ENCODE measurements at places on chromosomes 7 and 10.

DNA sequence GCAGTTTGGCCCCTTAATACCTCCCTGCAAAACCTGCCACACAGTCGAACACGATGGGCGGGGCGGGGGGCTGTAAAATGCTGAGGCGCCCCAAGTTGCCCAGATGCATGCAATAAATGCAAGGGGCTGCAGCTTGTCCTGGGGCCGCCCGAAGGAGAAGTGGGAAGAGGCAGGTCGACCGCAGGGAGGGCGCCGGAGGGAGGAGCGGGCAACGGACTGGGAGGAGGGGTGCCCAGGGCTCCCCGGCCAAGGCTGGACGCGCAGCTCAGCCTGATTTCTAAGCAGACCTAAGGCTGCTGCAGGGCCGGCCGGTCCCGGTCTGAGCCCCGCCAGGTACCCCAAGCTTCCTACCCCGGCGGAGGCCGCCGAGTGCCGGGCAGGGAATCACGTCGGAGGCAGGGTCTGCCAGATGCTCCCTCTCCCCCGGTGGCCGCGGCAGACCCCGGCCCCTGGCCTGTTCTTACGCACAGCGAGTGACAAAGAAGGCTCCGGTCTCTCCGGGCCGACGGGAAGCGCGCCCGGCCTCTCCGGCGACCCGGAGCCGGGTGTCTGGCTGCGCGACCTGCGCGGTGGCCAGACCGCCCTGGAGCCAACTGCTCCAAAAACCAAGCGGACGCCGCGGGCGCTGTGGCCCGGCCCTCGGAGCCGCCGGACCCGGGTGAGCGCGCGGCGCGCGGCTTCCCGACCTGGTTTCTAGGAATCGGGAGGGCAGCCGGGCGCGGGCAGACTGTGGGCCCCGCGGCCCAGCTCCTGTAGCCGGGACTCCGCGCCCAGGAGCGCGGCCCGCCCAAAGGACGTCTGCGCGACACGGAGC lies 744 bp upstream of the EBF3 start:
- peak; percentile 1 for ATAC-seq

DNA sequence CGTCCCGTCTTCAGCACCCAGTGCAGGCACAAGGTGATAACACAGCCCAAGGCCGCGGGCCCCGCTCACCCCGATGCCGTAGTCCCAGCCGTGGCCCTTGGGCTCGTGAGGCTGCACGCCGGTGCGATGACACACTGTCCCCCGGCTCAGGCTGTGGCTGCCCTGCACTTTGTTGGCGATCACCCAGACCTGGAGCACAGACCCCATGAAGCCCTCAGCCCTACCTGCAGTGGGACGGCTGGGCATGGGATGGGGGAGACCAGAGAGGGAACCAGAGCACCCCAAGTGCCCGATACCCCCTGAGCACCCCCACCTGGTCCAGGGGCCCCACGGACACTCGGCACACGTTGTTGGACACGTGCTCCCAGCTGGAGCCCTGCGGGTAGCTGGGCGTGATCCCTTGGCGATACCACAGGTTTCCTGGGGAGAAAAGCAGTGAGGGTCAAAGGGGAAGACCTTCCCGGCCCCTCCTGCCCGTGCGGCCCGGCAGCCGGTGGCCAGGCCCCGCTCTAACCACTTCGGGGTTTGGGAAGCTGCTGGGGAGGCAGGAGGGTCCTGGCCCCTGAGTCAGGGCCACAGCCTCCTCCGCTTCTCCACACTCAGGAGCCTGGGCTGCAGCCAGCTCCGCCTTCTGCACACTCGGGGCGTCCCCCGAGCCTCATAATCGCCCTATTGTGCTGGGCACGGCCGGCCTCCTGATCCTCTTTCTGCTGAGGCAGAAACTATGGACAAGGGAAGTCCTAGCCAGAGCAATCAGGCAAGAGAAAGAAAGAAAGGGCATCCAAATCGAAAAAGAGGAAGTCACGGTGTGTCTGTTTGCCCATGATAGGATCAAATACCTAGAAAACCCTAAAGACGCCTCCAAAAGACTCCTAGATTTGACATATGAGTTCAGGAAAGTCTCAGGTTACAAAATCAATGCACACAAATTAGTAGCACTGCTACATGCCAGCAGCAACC lies 6.7 kb downstream of the BHLHA15 start:
- peak; percentile 36 for ATAC-seq

- no peak for ATAC-seq
Observed at GRCh38 chr7:35359423-35359822, 105.5 kb upstream of the TBX20 start.

DNA sequence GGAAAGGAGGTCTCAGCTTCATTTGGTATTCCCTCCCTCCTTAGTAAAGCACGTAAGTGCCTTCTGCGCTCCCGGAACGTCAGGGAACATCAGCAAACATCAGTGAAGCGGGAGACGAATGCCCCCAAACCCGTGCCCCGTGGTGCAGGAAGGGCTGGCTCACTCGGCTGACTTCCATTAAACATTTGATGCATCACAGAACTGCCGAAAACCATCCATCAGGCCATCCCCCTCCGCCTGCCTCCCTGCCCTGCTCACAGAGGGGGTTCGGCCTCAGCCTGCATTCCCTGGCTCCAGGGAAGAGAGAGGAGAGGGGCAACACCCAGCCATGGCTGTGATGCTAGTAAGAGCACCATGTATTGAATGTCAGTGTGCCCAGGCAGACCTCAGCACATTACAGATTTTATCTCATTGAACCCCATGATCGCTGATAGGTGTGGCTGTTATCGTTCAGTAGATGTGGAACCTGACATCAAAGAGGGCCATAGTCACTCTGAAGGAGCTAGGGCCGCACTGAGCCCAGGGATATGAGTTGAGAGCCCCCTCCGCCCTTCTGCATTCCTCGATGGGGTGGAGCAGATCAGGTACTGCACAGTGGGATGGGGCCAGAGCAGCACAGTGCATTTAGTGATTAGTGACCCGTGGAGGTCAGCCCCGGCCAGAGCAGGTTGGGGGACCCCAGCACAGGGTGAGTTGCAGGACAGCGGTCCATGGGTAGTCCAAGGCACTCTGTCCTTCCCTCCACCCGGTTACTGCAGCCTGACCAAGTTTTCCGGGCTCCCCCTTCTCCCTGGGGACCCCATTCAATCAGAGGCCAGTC lies 146.4 kb downstream of the RPS24 start:
- ATAC-seq: no peak

GRCh38 chr10:35707642-35708425 lies 65.7 kb upstream of the FZD8 start:
- ATAC-seq: no peak

GRCh38 chr7:142868986-142869415 lies 14.1 kb downstream of the EPHB6 start:
- ATAC-seq: no peak

DNA sequence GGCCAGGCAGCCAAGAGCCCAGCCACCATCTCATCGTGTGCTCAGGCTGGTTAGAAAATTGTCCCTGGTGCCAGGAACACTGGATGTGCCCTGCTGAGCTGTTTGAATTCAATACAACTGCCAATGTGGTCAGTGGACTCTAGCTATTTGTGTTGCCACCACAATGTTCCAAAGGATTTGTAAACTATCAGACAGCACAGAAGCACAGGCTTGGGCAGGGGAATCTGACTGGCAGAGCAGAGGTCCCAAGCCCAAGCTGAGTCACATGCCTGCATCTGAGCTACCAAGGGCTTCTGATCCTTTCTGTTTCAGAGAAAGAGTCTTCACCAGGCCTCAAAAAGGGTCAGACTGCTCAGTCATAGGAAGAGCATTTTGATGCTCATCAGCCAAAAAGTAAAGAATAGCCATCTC lies 232.1 kb upstream of the SEMA3C start:
- ATAC-seq: no peak

GRCh38 chr7:106076537-106076936 lies 35.6 kb downstream of the SYPL1 start:
- no peak for ATAC-seq

DNA sequence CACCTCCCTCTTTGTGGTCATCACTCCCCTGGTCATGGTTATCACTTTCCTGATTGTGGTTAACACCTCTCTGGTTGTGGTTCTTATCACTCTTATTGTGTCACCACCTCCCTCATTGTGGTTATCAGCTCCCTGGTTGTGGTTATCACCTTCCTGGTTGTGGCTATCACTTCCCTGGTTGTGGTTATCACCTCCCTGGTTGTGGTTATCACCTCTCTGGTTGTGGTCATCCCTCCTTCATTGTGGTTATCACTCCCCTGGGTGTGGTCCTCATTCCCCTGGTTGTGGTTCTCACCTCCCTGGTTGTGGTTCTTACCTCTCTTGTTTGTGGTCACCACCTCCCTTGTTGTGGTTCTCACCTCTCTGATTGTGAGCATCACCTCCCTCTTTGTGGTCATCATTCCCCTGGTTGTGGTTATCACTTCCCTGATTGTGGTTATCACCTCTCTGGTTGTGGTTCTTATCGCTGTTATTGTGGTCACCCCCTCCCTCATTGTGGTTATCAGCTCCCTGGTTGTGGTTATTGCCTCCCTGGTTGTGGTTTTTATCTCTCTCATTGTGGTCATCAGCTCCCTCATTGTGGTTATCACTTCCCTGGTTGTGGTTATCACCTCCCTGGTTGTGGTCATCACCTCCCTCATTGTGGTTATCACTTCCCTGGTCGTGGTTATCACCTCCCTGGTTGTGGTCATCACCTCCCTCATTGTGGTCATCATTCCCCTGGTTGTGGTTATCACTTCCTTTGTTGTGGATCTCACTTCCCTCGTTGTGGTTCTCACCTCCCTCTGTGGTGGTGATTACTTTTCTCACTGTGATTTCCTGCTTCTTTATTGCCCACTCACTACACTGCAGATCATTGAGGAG lies 106.7 kb downstream of the GPR26 start:
- ATAC-seq: no peak

DNA sequence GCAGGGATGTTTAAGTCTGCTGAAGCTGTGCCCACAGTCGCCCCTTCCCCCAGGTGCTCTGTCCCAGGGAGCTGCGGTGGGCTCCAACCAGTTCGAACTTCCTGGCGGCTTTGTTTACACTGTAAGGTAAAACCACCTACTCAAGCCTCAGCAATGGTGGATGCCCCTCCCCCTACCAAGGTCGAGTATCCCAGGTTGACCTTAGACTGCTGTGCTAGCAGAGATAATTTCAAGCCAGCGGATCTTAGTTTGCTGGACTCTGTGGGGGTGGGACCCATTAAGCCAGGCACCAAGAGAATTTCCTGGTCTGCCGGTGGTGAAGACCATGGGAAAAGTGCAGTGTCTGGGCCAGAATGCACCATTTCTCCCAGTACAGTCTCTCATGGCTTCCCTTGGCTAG lies 56.0 kb downstream of the CCDC7 start:
- ATAC-seq: no peak

DNA sequence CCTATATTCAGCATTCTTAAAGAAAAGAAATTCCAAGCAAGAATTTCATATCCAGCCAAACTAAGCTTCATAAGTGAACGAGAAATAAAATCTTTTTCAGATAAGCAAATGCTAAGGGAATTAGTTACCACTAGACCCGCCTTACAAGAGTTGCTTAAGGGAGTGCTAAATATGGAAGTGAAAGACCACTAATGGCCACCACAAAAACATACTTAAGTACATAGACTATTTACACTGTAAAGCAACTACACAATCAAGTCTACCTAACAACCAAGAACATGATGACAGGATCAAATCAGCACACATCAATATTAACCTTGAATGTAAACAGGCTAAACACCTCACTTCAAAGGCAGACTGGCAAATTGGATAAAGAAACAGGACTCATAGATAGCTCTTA lies 42.2 kb upstream of the NME8 start:
- no peak for ATAC-seq

DNA sequence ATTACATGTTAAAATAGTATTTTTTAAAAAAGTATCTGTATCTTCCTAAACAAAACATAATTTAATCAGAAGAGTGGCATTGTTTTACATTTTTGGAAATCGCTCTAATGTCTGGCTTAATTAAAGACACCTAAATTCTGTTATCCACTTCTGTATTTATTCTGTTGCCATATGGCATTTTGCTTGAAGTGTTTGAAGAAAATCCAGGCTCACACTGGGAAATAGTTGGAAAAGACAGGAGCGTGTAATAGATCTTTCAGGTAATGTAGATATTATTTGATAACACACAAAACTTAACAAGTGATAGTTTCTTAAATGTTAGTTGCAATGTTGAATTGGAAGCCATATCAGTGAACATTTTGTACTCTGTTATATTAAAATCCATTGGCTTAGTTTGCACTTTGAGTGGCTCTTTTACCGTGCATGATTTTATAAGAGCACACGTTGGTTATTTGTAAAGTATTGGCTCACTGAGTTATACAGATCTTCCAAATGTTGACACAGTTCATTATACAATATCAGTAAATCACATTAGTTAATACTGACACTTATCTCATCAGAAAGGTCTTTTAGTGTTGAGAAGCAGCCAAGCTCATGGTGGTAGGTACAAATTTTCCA lies 128.4 kb upstream of the NPVF start:
- no peak for ATAC-seq

GRCh38 chr7:51238981-51239495 lies 77.6 kb downstream of the COBL start:
- ATAC-seq: no peak

GRCh38 chr7:17029150-17029549 lies 147.4 kb upstream of the AGR3 start:
- ATAC-seq: no peak

- no peak for ATAC-seq
Observed at GRCh38 chr10:60419249-60419648, 29.6 kb upstream of the ANK3 start.
